ENCODE measurements at places on chromosomes 16 and 17.
A peak's percentile ranks its signal among the peaks of the same experiment; 100 is the strongest.

DNA sequence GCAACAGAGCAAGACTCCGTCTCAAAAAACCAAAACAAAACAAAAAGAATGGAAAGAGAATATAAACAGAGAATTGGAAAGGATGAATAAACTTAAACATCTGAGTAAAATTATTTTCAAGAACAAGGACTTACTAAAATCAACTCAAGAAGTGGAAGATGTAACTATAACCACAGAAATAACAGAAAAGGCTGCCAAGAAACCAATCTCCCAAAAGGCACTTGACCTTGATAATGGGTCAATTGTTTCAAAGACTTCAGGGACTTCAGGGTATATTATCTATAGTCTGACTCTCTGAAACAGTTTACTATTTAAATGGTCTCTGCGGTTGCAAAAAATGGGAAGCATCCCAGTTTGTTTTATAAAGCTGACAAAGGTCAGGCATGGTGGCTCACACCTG, 35.1 kb downstream of the VPS53 start:
- no peak for DNase-seq

DNA sequence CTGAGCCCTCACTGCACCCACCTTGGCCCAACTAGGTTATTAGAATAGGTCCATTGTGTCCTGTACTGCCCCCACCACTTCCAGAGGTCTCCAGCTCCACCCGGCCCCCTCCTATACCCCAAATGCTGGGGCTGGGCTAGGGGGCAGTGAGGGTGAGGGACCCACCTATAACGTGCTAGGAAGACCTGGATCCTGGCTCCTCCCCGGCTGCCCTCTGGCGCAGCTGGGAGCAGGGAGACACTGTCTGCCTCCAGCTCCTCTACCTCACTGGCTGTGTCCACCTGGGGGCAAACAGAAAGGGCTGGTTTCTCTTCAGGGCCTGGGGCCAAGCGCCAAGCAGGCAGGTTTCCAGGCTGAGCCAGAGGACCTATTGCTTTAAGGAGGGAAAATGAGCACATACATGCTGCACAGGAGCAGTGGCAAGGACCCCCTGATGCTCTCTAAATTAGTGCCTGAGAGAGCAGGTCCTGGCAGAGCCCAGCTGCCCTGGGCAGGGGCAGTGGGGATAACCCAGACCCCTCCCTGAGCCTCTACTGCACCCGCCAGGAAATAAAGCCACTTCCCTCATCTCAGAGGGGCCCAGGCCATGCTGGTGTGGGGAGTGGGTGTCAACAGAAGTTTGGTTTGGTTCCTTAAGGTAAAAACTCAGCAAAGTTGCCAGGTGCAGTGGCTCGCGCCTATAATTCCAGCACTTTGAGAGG, 12.2 kb downstream of the TSPOAP1 start:
- no peak for DNase-seq

DNA sequence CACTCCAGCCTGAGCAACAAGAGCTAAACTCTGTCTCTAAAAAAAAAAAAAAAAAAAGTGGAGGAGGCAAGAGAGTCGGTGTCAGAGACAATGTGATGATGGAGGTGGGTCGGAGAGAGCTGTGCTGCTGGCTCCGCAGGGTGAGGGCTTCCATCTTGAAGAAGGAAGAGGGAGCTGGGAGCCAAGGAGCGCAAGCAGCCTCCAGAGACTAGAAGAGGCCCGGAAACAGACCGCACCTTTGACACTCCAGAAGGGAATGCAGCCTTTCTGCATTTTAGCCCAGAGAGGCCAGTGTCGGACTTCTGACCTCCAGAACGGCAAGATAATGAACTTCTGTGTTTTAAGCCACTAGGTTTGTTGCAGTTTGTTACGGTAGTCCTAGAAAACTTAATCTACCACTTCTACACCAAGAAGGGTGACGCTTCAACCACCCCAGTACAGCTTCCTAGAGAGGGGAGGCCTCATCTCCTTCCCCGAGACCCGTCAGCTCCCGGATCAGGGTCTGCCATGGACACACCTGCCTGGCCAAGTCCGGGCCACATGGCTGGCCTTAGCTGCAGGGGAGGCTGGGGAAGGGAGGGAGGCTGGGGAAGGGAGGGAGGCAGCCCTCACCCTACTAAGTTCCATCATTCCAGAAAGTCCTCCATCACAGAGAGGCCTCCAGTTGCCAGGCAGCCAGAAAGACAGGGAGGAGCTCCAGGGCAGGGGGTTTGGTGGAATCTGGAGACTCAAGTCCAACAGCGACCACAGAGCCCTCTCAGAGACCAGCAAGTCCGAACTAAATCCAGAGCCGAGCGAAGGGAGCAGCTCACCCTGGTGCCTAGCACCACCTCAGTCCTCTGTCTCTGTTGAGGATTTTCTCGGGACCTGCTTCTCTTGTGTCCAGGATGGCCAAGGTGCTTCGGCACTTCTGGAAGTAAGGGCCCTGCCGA, 13.2 kb upstream of the RBFOX3 start:
- DNase-seq: no peak

DNA sequence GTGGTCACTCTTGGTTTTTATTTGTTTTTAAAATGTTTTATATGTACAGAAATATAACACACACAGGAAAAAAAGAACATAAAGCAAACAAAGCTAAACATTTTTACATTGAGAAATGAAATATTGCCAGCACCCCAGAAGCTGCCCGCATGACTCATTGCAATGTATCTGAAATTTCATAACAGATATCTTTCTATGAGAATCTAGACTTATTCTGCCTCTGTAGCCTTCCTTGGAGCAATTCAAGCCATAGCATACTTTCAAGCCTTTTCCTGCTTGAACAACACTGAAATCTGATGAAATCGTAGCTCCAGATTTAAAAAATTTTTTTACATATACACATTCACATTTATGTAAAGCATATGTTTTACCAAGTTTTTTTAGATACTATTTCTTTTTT, 86.9 kb downstream of the RBBP6 start:
- peak; percentile 5 for DNase-seq

GRCh38 chr17:62572488-62572887, 55.0 kb upstream of the MRC2 start:
- DNase-seq: no peak

GRCh38 chr17:10666906-10667305, 9.8 kb upstream of the MYH3 start:
- DNase-seq: no peak

DNA sequence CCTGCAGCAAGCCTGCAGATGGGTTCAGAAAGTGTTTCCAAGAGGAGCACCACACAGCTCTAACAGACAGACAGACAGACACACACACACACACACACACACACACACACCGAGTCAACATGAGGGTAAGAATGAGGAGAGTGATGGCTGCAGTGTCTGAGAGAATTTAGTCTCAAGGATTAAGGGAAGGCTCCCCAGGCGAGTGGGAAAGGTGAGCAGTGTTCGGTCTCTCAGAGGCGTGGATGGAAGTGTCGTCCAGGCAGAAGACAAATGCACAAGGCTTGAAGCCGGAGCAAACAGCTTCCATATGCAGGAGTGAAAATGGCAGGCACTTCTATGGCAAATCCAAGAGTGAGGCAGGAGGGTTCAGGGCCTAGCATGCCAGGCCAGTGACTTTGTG, 770.1 kb downstream of the KCNJ18 start:
- no peak for DNase-seq

- no peak for DNase-seq
These were observed 99.4 kb downstream of the IRF8 start for GRCh38 chr16:85998171-85998867.

DNA sequence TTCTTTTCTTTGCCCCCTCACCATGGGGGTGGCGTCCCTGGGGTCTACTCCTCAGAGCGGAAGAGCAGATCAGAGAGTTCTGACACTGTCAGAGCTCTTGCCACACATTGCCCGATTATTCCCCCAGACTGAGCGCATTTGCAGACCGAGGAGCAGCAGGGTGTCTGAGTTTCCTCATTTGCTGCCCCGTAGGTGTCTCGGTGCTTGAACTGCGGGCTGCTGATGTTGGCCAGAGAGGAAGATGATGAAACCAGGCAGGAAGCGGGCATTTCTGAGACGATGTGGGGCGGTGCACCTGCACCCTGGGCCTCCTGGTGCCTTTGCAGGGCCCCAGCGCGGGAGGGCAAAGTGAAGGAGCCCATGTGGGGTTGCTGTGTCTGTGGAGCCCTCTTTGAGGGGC, 55.2 kb downstream of the ARSG start:
- no peak for DNase-seq

- DNase-seq: no peak
These were observed 225.2 kb downstream of the CHD9NB start for GRCh38 chr16:52827456-52827855.

DNA sequence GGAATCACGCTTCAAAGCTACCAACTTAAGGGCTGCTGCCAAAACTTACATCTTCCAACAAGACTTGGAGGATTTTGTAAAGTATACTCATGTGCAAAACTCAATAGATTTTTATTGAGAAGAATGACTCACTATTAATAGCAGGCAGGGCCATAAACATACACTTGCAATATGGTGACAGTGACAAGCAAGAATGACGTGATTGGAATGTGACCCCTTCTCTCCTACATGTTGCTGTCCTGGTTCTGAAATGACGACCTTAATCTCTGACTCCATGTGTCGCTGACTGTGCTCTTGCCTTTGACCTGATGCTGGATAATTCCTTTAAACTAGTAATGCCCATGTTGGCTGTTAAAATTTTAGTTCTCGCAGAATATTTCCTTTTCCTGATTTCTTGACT, 174.5 kb downstream of the PARN start:
- peak; percentile 15 for DNase-seq

DNA sequence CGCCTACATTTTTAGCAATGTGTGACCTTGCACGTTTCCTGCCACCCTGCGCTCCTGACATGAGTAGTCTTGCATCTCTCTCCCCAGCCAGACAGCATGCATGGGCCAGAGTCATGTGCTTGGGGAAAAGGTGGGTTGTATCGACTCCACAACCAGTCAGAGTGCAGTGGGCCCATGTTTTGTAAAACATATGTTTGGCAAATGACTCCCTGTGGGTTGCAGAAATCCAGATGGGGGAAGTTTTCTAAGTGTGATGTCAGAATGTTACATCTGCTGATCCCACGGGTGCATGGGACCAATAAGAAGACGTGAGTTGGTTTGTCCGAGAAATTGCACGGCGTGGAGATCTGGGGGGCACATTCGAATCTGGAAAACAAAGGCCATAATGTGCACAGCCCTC, 147.1 kb downstream of the FOXL1 start:
- DNase-seq: no peak

GRCh38 chr17:64480951-64481350, 15.9 kb downstream of the POLG2 start:
- no peak for DNase-seq

DNA sequence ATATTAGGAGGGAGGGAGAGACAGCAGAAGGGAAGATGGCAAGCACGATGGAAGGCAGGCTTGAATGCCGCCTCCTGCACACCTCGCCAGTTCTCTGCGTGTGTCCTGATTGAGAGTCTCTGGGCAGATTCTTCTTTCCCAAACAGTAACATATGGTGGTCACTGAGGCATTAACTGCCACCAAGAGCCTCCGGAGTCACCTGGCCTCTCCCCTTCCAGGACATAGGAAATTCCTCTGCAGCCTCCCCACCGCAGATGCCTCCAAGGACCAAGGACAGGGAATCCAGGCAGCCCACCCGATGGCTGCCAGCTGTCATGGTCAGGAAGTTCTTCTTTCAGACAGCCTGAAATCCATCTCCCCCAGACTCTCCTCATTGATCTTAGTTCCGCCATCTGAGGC, 149.3 kb downstream of the ENGASE start:
- no peak for DNase-seq

- no peak for DNase-seq
These were observed 161.5 kb downstream of the ZFHX3 start for GRCh38 chr16:72886346-72886974.

GRCh38 chr17:51472670-51473205, 212.4 kb downstream of the UTP18 start:
- no peak for DNase-seq

Data from astrocyte of the spinal cord (primary cell).